A673 (cell line): ENCODE measurements at places on chromosomes 2 and 18.
A peak's percentile ranks its signal among the peaks of the same experiment; 100 is the strongest.

DNA sequence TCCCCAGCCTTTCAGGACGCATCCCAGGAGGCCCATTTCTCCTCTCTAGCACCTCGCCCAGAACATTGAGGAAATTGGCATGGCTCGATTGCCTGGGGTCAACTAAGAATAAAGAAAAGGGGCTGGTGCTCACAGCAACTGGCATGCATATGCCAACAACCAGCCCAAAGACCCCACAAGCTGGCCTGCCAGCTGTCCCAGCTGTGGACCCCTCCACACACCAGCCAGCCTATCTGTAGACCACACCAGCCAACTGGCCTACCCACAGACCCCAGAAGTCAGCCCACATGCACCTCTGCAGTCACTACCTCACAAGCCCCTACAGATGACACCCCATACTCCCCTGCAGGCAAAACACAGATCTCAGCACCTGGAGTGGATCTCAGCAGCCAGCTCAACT is 123.8 kb upstream of the ID2 start:
- DNase-seq: no peak

- no peak for DNase-seq
Measured at GRCh38 chr2:235098736-235099494, 147.1 kb downstream of the SH3BP4 start.

- DNase-seq: peak; percentile 70
Measured at GRCh38 chr2:190415794-190416775, 7.9 kb downstream of the MFSD6 start.

DNA sequence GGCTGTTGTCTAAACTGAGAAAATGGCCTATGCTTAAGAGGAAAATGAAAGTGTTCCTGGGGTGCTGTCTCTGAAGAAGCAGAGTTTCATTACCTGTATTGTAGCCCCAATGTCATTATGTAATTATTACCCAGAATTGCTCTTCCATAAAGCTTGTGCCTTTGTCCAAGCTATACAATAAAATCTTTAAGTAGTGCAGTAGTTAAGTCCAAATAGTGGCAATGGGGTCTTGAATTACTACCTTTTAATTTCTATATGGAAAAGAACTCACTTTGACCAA is 13.8 kb upstream of the ALLC start:
- DNase-seq: no peak

DNA sequence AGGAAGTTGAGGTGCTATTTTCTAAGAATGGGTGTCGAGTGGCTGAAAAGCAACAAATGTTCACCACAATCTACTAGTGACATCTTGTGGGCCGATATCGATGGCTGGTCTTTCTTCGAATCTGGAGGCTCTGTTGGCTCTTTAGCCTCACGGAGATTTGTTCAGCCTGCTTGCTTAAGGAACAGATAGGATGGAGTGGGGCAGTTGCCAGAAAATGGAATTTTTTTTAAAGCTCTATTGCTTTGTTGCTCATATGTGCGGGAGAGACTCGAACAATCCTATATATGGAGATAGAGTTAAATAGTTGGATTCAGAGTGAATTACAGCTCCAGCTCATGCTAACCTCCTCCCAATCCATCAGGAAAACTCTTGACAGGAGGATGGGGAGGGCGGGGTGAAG is 70.9 kb upstream of the LYPD6B start:
- DNase-seq: no peak

DNA sequence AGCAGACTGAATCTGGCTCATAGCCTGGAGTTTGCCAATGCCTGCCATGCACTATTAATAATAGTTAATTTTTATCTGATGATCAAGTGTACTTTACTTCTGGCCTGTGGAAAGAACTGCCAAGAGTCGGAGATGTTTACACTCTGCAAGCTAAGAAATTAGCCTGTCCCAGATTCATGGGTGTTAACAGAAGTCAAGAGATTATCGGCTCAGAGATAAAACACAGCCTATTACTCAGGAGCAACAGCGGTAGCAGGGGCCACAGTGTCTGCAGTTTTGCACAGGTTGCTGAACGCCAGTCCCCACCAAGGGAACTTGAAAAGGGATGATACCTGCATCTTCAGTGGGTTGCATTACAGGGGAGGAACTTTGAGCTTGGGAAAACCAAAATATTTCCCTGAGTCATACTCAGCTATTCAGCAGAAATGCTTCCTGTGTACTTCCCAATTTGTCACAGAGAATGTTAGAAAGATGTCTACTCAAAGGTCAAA is 4.3 kb upstream of the ADI1 start:
- no peak for DNase-seq

DNA sequence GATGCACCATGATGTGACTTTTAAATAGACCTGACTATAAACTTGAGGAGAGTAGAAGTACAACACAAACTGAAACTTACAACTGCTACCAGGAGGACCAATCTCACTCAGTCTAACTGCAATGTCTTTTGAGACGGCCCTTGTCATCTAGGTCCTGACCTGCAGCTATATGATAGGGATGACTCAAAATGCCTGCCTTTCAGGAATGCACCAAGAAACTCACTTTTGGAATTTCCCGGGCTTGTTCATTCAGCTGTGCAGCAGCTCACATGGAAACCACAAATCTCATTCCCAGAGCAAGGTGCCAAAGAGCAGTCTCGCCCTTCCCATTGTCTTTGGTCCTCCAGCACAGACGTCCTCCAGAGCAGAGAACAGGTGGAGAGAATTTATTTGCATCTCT is 113.7 kb downstream of the SPOPL start:
- no peak for DNase-seq

- DNase-seq: no peak
Measured at GRCh38 chr2:96097951-96098823, 18.2 kb downstream of the ADRA2B start.

- no peak for DNase-seq
Measured at GRCh38 chr2:72925328-72925943, 8.1 kb downstream of the EMX1 start.

DNA sequence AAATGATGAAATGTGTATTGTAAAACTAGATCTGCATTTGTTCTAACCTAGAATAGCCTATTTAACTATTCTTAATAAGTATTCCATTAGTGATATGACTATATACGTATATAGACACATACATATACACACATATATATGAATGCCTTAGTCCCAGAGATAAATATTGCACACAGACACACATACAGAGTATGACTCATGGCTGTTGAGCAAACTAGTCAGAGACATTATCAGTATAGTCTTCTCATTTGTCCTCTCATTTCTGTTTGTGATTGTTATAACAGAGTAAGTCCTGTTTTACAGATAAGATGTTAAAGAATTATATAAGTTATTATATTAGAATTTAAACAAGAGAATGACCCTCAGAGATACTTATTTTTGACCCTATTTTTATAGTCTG is 202.5 kb downstream of the CCDC102B start:
- DNase-seq: no peak

DNA sequence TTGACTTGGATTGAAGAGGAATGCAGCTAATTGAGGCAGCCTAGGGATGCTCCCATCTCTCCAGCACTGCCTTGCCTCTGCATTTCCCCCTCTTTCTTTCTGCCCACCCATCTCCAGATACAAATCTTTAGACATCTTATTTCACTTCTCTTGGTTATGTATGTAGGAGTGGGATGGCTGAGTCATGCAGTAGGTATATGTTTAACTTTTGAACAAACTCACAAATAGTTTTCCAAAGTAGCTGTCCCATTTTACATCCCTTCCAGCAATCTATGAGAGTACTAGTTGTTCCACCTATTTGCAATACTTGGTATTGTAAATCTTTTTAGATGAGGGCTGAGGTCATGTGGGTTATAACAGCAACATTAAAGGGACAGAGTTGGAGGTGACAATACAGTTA is 329.9 kb downstream of the DYSF start:
- no peak for DNase-seq

DNA sequence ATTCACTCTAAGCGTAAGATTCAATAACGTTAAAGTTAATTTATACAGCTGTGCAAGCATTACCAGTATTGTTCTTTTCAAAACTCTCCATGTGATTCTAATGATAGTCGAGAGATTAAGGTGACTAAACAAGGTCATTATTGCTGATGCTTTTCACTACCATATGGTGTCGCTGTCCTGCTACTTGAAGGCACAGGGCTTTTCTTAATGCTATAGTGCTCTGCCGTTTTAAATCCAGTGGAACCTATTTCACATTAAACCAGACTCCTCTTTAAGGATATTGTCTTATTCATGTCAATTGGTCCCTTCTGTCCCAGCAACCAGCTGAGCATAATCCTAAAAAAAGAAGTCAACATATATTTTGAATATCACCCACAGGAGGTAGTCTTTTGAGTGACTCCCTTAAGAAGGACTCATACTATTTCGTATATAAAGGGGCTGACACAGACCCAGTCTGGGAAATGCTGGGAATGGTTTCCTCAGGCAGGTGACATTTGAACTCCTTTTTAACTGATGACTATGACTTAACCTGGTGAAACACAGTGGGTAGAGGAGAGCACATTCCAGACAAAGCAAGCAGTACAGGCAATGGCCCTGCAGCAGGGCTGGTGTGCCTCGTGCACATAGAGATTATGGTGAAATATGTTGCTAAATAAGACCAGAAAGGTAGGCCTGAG is 53.9 kb upstream of the CYTIP start:
- peak; percentile 61 for DNase-seq

DNA sequence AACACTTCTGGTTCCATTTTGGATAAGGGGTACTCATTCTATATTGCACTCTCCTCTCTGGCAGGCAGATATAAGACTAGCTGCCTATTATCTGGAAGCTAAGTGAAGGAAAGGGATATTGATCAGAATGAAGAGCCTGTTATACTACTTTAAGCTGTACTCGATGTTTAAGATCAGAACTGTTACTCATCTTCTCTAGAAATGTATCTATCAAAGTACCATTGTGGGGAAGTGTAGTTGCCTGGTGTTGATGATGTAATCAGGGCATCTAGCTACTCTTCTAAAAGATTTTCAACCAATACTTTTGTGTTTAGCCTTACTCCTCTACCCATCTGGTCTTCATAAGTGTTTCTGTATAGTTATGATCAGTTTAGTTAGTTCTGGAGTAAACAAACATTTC is 5.8 kb downstream of the CAMKMT start:
- DNase-seq: no peak

DNA sequence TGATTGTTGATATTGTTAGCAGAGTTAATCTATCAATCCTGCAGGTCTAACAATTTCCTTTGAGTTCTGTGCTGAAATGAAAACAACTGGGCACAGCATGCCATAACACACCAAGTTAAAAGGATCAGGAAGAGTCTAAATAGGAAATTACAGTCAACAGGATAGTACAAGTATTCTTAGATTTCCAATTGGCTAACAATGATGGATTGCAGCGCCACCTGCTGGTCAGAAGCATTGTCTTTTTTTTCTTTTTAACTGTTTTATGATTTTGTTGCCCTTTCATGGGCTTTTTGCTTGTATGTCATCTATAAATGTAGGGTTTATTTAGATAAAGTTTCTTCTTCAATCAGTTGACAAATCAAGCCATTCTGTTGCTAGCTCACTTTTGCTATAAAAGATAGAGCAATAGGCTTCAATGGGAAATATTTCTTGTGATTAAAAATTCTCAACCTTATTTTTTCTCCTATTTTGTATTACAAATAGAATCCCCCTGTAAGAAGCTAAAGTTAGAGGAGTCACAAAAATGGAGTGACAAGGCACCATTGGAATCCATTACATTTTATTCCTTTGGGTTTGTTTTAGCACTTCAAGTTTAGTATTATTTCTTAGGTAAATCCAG is 40.8 kb upstream of the RPRM start:
- peak; percentile 71 for DNase-seq

GRCh38 chr2:235937087-235937486 is 231.1 kb downstream of the GBX2 start:
- no peak for DNase-seq

DNA sequence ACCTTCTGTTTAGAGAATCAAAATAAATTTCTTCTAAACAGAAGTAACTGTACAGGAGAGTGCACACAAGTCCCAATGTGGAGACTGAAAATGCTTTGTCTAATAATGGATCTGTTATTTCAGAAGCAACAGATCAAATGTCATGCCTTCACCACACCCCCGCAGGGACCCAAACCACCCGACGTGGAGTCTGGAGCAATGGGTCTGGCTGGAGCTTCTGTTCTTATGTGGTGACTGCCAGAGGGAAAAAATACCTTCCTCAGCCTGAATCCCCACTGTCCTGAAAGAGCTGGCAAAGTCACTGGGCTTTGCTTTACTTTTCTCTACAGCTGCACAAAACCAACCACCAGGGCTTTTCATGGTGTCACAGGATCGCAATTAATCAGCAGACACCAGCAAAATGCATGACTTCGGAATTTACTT is 119.0 kb upstream of the ZFP36L2 start:
- DNase-seq: no peak

GRCh38 chr2:72947952-72948830 is 30.9 kb downstream of the EMX1 start:
- no peak for DNase-seq

- DNase-seq: no peak
Measured at GRCh38 chr2:186806591-186806990, 42.4 kb downstream of the ZSWIM2 start.

- no peak for DNase-seq
Measured at GRCh38 chr2:179593323-179593722, 268.1 kb downstream of the ZNF385B start.

- DNase-seq: no peak
Measured at GRCh38 chr18:905948-906415, 1.3 kb downstream of the ADCYAP1 start.

GRCh38 chr2:234502285-234502918 is 5.5 kb upstream of the ARL4C start:
- DNase-seq: peak; percentile 40

DNA sequence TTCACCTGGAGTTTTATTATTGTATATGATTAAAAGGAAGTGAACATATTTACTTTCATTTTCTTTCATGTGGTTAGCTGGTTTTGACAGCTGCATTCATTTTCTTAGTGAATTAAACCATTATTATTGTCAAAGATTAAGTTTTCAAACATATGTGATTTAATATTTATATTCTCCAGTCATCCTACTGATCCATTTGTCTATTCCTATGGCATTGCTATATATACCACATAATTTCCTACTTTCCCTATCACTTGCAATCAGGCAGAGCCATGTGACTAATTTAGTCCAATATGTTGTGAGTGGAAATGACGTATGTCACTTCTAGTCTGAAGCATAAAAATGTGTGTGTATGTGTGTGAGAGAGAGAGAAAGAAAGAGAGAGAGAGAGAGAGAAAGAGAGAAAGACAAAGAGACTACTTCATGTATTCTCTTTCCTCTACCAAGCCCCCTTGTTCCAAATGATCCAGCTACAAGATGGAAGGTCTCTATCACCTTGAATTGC is 12.0 kb upstream of the TACR1 start:
- DNase-seq: no peak
